Stimulated activated CD8-positive, alpha-beta memory T cell treated with anti-CD3 and anti-CD28 coated beads, Interleukin-12 subunit alpha, Interleukin-12 subunit beta, amount 100 ng/mL, for 4 hours (primary cell): ENCODE measurements at places on chromosomes 6 and 20.
A peak's percentile ranks its signal among the peaks of the same experiment; 100 is the strongest.

DNA sequence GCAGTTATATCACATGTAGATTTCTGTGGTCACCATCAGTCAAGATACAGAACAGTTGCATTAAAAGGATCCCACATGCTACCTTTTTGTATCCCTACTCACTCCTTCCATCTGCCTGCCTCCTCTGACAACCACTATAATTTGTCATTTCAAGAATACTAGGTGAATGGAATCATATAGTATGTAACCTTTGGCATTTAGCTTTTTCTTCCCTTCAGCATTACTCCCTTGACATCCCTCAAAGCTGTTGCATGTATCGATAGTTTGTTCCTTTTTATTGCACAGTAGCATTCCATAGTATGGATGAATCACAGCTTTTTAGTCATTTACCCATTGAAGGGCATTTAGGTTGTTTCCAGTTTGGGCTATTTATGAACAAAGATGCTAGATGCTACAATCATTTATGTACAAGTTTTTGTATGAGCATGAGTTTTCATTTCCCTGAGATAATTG lies 26.1 kb downstream of the NCOA7 start:
- DNase-seq, result no peak

DNA sequence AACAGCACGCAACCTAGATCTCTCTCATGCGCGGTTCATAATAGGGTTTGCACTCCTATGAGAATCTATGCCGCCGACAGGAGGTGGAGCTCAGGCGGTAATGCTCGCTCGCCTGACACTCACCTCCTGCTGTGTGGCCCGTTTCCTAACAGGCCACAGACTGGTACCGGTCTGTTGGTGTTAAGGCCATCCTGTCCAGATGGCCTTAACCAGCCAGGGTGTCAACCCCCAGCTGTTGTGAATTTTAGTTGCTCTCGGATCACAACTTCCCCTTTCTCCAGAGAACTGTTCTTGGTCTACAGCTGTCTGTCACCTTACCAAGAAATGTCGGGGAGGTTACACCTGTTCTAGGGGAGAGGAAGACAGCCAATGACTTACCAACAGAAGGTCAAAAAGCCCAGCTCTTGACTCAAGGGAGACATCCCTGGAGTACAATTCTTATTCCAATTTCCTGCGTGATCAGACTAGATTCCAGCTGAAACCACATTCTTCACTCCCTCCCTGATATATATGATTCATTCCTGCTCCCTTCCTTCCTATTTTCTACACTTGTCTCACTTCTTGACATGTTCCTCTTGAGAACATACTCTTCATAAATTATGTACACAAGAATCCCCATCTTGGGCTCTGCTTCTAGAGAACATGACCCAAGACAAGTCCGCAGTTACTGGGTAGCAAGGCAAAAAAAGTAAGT lies 23.1 kb upstream of the DNAAF9 start:
- no peak for DNase-seq

DNA sequence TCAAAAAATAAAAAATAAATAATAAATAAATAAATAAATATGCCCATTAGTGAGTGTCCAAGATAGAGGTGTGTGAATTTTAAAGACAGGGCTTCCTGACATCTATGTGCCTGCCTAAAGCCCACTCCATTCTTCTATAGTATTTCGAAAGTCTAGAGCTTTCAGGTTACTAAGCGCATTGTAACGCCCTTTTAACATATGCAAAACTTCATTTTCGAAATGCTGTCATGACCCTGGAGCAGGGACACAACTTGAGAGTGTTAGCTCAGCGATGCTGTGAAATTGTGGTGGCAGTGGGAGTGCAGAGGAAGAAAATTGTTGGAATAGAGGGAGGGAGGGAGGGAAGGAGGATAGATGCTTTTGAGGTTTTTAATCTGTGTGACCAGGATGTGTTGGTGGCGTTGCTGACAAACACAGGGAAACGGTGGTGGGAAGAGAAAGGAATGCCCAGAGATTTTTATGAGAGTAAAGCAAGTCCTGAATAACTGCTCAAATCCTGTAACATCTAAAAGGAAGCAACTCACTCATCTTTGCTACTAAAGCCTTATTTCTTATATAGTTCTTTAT lies 169.3 kb downstream of the ARID1B start:
- no peak for DNase-seq

GRCh38 chr6:143401636-143402370 lies 48.7 kb downstream of the ADAT2 start:
- no peak for DNase-seq

- no peak for DNase-seq
Measured at GRCh38 chr20:36279776-36280175, 26.4 kb upstream of the DLGAP4 start.

- no peak for DNase-seq
Measured at GRCh38 chr6:38316099-38316868, 323.4 kb downstream of the BTBD9 start.

DNA sequence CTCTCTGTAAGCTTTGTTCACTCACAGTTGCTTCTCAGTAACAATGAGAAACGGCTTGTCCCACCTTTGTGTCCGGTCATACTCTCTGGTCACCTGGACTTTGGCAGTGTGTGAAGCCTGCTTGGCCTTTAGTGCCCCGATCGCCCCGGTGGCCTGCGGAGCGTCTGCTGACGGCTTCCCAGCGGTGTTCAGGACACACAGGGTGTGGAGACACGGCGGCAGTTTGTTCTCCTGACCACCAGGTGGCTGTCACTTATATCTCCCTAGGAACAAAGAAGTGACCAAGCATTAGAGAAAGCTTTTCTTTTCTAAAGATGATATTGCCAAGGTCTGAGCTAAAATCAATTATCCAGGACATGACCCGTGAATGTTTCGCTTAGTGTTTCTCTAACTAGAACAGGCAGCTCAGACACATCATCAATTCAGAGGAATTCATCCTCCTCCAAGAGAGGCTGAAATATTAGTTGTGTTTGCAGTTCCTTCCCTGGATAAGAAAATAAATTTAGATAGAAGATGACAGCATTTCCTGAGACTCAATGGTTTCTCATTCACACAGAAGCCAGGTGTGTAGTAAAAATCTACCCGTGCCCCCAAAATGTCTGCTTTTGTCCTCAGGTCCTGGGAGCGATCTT lies 167.4 kb upstream of the THBS2 start:
- no peak for DNase-seq

DNA sequence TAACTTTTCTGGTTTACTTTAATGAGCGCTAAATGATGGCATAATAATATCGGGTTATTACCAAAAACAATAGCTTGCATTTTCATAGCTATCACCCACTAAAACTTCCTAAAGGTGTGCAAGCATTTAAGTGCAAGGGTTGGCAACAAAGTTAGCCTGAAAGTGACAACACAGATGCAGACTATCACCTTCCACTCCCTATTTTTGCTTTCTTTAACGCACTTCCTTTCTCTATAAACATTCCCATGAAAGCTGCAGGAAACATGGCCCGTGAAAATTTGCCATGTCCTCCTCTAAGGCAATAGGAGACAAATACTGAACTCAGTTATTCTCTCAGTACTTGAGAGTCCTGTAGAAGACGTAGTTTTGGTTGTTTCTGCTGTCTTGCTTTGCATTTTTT lies 2.7 kb downstream of the MYCT1 start:
- DNase-seq, result no peak

GRCh38 chr6:121398127-121398526 lies 37.3 kb upstream of the GJA1 start:
- DNase-seq, result no peak

DNA sequence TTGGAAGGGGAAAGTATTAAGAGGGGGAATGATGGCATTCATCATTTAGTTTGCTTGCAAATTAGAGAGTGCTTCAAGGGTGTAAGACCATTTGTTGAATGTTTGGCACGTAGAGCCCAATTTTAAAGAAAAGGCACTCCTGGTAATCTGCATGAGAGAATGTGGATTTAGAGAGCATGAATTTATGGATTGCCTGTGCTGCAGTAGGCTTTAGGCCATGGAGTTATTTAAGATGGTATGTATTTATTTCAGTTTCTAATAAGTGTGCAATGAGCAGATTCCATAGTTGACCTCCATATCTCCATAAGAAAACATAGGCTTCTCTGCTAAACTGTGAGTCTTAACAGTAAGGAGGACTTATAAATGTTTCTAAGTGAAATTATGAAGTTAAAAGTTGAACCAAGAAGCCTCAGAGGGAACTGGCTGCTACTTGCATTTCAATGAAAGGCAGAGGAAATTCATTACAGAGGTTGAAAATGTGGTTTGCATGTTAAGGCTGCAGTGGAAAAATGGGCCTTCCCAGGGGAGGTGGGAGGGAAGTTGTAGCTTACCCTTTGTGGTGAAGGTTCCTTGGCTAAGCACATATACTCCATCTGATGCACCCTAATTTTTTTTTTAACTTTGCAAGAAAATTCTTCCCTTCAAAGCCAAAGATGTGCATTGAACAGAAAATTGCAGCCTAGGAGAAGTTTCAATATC lies 134.2 kb downstream of the CARMIL1 start:
- no peak for DNase-seq

- no peak for DNase-seq
Measured at GRCh38 chr6:4287811-4288244, 152.5 kb upstream of the ECI2 start.

DNA sequence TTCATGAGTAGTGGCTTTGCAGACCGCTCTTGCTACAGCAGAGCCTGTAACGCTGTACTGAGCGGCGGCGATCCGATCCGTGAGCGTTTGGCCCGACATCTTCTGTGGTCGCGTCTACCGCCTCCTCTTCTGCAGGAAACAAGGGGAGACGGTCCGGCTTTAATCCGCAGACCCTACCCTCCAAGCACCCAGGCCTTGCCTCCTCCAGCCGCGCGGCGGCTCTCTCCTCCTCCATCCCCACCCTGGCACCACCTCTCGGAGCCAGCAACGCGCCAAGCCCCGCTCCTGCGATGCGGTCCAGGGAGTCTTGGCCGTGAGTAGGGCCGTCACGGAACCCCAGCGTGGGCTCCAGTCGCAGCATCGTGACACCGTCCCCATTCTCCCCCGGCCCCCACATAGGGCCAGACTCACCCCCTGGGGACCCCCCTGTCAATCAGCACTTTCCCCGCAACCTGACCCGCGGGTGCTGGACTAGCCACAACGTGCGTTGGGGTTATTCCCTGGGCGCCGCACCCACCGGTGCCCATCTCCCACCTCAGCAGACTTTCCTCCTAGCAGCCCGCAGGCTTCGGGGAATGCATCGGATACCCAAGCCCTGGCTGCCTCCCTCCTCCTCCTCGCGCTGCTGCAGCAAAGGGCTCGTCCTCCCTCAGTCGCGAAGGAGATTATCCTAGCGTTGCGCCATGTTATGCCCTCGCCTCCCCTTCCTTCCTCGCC lies 914 bp downstream of the SNAP91 start:
- DNase-seq, result no peak

GRCh38 chr6:76835293-76835692 lies 628.0 kb downstream of the HTR1B start:
- no peak for DNase-seq

GRCh38 chr6:143410859-143411270 lies 39.6 kb downstream of the ADAT2 start:
- no peak for DNase-seq

GRCh38 chr6:56714982-56715456 lies 72.3 kb upstream of the DST start:
- no peak for DNase-seq

- DNase-seq, result peak; percentile 35
Measured at GRCh38 chr6:111973118-111973761, 80.7 kb upstream of the CCN6 start.

GRCh38 chr6:56749632-56750151 lies 107.0 kb upstream of the DST start:
- no peak for DNase-seq

GRCh38 chr20:41329435-41330342 lies 10.9 kb upstream of the LPIN3 start:
- DNase-seq, result peak; percentile 40

DNA sequence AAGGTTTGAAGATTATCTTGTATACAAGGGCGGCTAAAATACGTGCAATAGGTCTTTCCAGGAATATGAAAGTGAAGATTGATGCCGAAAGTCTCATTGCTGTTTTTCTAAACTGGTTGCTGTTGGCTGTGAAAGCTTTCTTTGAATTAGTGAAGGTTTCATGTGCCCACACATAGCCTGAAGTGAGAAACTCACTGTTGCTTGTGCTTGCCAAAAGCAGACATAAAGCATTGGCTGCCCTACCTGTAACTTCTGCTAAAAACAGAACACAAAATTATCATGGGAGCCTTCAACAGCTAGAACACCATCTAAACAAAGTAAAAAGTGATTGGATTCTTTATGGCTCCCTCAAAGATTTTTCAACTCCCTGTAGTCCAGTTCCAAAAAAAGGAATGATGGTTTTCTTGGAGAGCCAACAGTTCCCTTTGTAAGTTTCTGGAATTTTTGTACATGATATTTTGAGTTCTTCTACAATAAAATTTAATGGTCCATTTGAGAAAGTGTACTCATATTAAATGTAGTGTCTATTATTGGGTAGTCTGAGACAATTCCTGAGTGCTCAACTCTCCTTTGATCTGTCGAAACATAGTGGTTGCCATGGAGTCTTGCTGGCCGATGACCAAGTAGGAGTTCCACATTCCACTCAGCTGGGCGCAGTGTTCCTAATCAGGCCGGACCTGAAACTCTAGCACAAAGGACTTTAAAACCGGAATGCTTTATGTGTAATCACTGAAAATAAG lies 68.5 kb downstream of the PLEKHG1 start:
- DNase-seq, result no peak

GRCh38 chr6:56549014-56549413 lies 93.7 kb downstream of the DST start:
- no peak for DNase-seq

DNA sequence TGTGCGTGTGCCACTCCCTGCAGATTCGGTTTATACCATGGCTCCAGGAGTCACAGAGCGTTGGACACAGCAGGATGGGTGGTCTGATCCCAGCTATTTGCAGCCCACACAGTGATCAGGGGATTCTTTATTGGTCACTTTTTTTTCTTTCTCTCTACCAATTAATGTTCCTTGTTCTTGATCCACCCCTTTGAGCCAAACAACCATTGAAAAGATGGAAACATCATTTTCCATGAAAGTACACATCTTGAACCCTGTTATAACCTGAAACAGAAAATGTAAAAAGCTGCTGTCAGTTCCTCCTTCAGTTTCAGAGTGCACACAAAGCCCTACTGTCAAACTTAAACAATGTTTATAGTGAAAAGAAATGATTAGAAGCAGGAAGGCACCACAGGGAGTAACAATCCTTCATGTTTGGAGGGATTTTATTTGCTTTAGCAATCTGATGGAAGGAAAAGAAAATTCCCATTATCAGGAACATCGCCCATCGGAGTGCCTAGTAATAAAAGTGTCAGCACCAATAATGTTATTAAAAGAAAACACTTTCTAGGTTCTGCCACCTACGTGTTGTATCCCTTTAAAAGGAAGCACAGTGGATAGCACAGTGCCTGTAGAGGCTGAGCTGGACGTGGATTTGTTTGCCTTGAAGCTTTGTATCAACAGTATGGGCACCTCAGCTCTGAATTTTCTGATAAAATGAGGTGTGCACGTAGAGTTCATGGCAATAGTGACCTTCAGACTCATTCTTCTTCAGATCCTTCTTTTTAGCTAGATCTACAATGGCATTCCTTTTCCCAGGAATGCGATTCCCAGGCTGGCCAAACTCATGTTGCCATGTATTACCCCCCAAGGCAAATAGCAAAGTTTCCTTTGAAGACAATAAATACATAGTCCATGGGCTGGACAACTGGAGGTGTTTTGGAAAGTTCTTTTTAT lies 16.1 kb upstream of the THBD start:
- no peak for DNase-seq

GRCh38 chr6:129516787-129517186 lies 193.2 kb downstream of the ARHGAP18 start:
- no peak for DNase-seq

GRCh38 chr6:52983159-52983848 lies 11.8 kb downstream of the GSTA4 start:
- DNase-seq, result no peak
